Activated T-helper 1 cell treated with anti-CD3 and anti-CD28 coated beads, Interleukin-2, amount 50 U/mL, for 16 hours (primary cell): ENCODE measurements at places on chromosomes 13 and 19.

DNA sequence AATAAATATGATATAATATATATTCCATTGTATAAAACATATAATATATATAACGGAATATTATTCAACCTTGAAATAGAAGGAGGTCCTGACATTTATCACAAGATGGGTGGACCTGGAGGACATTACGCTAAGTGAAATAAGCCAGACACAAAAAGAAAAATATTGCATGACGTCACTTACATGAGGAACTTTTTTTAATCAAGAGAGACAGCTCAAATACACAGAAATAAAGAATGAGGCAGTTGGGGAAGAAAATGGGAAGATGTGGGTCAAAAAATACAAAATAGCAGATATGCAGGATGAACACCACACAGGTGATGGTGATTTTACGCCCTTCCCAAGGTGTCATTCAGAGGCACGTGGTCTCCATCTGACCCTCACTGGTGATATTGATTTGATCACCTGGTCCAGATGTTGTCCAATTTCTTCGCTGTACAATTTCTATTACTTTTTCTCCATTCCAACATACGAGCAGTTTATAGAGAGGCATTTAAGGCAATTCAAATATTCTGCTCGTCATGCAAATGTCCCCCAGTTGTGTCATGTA is 513 bp upstream of the ZNF317 start:
- DNase-seq = no peak

- no peak for DNase-seq
Observed at GRCh38 chr13:49240017-49240416, 7.7 kb upstream of the CDADC1 start.

GRCh38 chr19:33264881-33265445 is 37.4 kb downstream of the CEBPA start:
- DNase-seq = no peak

- DNase-seq = no peak
Observed at GRCh38 chr13:23288995-23289394, 108.2 kb downstream of the SGCG start.

GRCh38 chr13:94427313-94427953 is 52.0 kb downstream of the DCT start:
- DNase-seq = no peak

DNA sequence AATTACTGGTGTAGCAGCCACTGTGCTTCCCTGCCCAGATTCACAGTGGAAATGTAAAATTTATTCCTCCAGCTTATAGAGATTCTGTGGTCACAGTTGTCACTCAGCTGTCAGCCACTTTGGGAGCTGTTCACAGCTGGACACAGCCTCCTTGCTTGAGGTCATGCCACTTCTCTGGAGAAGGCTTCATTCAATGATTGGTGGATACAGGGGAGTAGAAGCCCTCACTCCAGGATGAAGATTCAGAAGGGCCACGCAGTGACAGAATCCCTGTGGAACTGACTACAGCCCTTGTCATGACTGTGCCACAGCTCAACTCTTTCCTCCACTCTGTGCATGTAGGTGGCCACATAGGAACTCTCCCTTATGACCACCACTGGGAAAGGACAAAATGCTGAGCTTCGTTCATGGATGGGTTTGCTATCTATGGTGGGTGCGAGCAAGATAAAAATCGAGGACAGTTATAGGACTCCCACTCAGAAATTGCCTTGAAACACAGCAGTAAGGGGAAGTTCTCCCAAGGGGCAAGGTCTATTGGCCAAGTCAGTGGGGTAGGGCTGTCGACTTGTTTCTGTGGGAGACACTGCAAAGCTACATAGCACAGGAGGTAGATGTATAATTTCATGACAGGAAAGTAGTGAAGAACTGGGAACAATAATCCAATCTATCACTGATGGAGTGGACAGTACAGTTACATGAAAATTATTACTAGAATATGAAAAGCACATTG is 98.7 kb downstream of the CCNA1 start:
- no peak for DNase-seq

DNA sequence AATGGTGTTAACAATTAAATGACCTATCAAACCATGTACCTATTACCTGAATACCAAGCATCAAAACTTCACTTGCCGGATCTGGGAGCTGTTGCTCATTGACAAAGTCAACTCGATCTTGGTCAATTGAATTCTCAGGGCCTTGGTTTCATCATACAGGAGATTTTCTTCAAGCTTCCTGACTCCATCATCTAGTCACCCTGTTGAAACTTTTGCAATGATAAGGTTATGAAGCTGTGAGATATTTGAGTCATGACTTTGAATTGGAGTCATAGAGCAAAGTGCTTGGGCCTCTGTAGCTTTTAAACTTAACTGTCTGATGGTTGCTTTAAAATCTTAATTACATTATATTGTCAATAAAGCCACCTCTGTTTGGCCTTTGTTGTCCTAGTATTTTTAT is 260.9 kb downstream of the COG6 start:
- DNase-seq = no peak

GRCh38 chr19:11641244-11641643 is 44.0 kb downstream of the ZNF627 start:
- DNase-seq = no peak

DNA sequence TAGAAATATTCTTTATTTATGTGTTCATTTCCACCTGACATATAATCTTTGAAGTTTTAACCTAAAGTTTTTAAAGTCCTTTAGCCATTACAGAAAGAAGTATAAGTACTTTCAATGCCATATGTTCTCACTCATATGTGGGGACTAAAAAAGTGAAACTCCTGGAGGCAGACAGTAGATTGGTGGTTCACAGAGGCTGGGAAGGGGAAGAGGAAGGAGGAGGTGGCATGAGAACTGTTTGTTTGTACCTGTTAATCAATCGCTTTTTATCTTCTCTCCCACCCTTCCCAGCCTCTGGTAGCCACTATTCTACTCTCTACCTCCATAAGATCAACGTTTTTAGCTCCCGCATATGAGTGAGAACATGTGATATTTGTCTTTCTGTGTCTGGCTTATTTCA is 131.1 kb downstream of the MYO16 start:
- DNase-seq = no peak

DNA sequence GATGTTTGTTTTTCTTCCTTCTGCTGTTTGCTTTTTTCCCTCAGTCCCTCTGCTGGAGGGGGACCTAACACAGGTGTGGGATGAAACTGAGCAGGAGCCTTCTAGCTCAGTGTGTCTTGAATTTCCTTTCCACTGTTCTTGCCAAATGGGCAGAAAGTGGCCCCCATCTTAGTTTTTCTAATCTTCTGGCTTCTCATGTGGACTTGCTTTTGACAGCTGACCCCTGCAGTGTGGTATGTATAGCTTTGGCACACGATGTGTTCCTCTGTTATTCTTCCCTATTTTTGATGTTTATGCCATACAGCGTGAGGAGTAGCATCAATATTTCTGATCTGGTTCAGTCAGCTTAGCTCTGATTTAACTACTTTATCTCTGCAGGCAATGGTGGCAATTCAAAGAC is 8.3 kb downstream of the LRCH1 start:
- no peak for DNase-seq

DNA sequence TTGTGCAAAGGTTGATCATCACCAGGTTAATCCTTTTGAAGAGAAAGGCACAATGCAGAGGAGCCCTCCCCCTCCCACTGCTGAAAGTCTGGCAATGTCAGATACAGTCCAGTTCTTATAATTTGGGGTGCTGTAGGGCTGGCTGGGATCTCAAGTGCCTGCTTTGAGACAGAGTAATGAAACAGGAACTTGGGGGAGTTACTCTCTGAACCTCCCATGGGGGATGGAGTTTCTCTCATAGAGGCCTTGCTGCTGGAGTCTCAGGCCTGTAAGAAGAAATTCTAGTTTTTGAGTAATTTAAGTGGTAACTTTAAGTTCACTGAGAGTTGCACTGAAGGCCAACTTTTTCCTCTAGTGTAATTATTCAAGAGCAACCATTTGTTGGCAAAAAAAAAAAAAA is 410.5 kb downstream of the KCNRG start:
- DNase-seq = no peak

DNA sequence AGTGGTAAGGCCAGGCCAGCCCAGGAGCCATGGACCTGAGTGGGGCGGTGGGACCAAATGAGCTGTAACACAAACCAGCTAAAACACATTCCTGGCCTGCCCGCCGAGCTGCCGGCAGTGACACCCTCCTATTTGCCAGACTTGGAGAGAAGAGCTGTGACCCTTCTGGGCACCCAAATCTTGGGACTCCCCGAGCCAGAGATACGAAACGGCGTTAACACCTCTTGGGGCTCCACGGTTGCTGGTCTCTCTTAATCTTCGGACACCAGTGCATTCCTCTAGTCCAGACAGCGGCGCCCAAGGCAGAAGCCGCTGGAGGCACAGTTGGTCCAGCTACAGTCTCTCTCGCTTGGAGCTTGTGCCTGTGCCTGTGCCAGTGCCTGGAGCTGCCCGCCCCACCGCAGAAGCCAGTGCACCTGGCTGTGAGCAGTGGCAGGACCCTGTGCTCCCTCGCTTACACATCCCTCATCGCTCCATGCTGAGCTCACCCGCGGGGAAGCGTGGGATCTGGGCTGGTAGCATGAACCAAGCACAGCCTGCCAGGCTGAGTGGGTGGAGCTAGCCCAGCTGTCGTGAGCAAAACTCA is 147.2 kb upstream of the KLHL1 start:
- DNase-seq = no peak

DNA sequence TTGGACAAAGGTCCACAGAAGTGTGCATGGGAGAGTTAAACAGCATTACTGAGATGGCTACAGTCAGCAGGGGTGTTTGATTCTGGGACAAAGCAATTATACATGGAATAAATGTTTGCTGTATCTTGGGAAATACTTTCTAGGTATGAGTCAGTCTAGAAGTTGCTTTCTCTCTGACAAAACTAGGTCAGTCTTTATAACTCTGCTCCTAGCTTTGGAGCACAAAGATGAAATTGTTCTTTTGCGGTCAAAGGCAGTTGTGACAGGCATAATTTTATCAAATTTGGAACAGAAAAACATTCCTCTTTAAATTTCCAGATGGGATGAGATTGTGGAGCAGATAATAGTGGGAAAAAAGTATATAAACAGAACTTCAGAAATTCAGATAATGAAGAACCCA is 1045.4 kb upstream of the MIR17HG start:
- DNase-seq = no peak
